Heart right ventricle (tissue), 16 donors: ENCODE measurements at places on chromosomes 1 and 21. TPM values are rescaled to one million over a fixed set of nuclear protein-coding genes. Genes with fewer than 3 reads are reported as not detected.
A peak's percentile ranks its signal among the peaks of the same experiment; 100 is the strongest.

- DNase-seq, result no peak
These were observed 32.4 kb upstream of the SCCPDH start for GRCh38 chr1:246691622-246692495.

Gene SKI
- 36.0 TPM for total RNA-seq

Gene SPRR2G
- not detected for total RNA-seq

Gene KRTAP10-10
- total RNA-seq, result not detected

DNA sequence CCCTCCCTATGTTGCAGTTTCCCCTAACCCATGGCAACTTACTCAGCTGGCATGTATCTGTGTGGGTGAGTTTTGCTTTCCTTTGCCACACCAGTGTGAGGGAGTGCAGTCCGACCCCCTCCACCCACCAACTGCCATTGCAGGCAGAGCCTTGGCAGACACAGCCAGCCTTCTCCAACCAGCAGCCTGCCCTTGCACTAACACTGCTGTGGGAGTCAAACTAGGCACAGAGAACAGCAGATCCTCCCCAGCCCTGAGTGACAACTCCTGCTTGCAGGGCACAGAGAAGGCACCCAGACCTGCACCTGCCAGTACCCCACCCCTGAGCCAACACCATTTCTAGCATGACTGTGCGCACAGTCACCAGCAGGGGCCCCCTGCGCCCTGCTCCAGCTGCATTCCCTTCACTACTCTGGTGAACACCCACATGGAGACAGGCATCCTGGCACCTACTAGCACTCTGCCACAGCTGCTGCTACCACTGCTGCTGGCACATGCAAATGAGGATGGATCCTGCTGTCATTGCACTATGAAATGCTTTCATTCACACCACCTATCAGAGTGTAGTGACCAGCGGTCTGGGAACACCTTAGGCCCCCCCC, 98.4 kb downstream of the MAGI3 start:
- DNase-seq, result no peak

GRCh38 chr1:232505884-232506283, 124.0 kb downstream of the SIPA1L2 start:
- no peak for DNase-seq

DNA sequence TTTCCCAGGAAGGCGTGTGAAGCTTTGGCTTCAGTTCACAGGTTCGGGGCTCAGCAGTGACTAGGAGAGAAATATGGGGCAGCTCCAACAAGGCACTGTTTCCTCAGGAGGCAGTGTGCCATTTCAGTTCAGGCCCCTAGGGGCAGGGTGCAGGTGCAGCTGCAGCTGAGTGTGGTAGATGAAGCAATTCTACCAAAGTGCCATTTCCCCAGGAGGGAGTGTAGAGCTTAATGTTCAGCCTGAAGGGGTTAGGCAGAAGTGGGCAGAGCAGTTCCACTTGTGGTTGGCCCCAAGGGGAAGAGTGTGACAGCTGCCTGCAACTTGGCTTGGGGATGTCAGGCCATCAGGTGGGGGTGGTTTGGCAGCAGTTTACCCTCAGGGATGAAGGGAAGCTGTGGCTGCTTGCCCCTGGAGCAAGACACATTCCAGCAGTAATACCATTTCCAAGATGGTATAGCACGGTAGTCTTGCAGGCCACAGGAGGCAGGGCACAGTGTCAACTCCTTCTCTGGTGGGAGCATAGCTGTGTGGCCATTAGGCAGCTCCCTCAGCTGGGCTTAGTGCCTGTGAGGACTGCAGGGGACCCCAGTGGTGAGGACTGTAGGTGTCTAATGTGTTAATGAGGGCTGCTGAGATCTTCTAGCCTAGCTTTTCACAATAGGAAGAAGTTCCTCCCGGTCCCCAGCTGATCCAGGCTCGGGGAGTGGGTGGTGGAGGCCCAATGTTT, 34.7 kb downstream of the RGSL1 start:
- DNase-seq, result no peak

Gene ST6GALNAC3
- 3.7 TPM for total RNA-seq

- DNase-seq, result no peak
These were observed 4.5 kb downstream of the LEFTY2 start for GRCh38 chr1:225936523-225936922.

Gene CD1B
- total RNA-seq, result not detected

DNA sequence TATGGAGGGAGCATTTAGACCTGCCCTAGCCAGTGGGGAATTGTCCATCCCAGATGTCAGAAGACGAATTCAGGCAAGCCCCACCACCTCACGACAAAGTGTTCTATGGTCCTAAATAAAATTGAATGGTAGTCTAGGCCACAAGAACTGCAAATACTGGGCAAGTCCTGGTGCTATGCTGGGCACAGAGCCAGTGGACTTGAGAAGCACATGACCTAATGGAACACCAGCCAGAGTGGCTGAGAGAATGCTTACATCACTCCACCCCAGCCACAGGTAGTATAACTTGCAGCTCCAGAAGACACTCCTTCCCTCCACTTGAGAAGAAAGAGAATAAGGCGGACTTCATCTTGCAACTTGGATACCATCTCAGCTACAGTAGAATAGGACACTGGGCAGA, 567.3 kb upstream of the CXADR start:
- no peak for DNase-seq

DNA sequence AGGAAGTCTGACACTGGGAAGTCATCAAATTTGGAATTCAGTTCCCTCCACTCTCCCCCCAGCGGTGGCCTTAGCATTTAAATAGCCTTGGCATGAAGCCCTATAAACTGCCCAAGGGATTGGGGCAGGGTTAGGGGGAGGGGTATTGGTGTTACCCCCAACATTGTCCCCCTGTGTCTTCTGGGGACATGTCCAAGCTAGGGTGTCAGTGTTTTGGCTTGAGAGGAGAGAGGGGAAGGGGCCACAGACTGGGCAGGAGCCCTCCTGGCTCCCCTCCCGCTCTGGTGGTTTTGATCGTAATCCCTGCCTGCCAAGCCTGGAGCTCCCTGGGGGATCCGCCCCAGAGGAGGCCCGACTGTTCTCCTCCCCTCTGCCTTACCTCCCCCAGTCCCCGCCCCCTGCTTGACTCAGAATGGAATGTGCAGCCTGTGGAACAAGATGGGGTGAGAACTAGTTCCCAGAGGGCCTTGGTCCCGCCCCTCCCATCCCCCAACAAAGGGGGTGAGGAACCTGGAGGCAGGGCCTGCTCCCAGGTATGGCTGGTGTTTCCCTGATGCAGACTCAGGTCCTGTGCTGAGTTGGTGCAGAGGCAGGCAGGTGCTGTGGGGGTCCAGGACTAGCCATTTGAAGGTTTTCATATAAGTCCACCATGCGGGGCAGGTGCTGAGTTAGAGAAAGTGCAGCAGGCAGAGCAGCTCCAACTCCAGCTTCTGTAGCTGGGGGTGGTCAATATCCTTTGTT, 7.4 kb downstream of the SOX13 start:
- DNase-seq, result peak; percentile 63

Gene CYP2J2
- 176 TPM for total RNA-seq

- DNase-seq, result no peak
These were observed 86.8 kb upstream of the BCAR3 start for GRCh38 chr1:93768380-93768863.

- peak; percentile 17 for DNase-seq
These were observed 26.1 kb downstream of the CACNA1S start for GRCh38 chr1:201085902-201086735.

Gene SPRR3
- total RNA-seq, result not detected

Gene AMY1A
- total RNA-seq, result not detected

Gene NR0B2
- total RNA-seq, result 11.0 TPM

DNA sequence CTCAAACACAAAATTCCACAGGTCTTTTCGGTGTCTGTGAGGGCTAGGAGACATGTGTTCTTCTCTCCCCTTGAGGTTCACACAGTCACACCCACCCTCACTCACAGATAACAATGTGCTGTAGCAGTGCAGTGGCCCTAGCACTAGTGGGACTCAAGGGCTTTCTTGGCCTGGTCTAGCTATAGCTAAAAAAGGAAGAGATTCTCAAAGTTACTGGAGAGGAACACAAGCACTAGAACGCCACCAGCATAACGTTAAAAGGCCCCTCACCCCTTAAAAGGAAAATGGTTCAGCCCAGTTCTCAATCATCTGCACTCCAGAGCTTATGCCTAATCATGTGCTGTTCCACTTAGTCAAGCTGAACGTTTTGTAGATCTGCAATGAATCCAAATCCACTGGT, 39.5 kb downstream of the RGS8 start:
- DNase-seq, result no peak

Gene C1orf185
- not detected for total RNA-seq

DNA sequence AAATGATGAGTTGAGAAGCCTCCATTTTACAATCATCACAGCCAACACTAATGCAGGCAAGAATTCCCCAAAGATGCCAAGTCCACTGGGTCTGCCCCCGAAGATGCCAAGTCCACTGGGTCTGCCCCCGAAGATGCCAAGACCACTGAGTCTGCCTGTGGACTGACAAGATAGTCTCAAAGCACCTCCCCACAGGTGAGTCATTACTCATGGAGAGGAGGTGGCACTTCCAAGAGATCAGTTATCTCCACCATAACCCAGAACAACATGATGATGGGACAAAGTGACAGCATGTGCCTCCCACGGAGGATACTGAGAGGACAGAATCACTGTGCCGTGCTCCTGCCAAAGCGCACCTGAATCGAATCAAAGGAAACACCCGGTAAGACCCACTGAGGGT, 4.8 kb downstream of the PTTG1IP start:
- peak; percentile 2 for DNase-seq

GRCh38 chr1:101121975-101122374, 96.4 kb upstream of the DPH5 start:
- no peak for DNase-seq

- no peak for DNase-seq
These were observed 87.7 kb upstream of the POU3F1 start for GRCh38 chr1:38134294-38134755.

DNA sequence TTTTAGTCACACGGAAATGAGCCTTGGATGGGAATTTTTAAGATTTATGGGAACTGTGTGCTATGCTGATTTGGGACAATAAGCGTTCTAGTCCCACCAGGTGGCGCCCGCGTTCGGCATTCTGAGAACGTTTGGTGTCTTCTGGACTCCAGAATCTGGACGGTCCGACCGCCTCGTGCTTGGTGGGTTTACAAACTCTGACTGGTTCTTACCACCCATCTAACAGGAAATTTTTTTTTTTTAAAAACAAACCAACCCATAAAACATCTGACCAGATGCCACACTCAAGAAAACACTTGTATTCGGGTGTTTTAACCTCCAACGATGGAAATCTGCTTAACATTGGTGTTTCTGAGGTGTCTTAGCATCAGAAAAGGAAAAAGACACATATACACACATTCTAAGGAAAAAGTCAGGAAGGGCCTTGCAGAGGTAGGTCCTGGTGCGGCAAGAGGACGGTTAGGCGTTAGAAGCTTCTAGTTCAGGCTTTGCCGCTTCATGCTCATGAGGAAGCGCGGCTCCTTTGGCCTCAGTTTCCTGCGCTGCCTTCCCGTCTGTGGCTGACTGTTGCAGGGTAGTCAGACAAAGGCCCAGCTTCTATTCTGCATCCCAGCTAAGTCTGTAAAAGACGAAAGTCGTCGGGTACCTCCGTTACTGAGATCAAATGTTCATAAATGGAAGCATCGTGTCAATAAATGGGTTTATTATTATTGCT, 814 bp upstream of the DYRK3 start:
- peak; percentile 95 for DNase-seq

Gene RERE
- 143 TPM for total RNA-seq

GRCh38 chr1:207239874-207240273, 81.6 kb upstream of the CD55 start:
- no peak for DNase-seq

GRCh38 chr1:10007169-10007568, 10.1 kb downstream of the RBP7 start:
- peak; percentile 28 for DNase-seq

- no peak for DNase-seq
These were observed 23.6 kb downstream of the KIAA0319L start for GRCh38 chr1:35533586-35533985.

DNA sequence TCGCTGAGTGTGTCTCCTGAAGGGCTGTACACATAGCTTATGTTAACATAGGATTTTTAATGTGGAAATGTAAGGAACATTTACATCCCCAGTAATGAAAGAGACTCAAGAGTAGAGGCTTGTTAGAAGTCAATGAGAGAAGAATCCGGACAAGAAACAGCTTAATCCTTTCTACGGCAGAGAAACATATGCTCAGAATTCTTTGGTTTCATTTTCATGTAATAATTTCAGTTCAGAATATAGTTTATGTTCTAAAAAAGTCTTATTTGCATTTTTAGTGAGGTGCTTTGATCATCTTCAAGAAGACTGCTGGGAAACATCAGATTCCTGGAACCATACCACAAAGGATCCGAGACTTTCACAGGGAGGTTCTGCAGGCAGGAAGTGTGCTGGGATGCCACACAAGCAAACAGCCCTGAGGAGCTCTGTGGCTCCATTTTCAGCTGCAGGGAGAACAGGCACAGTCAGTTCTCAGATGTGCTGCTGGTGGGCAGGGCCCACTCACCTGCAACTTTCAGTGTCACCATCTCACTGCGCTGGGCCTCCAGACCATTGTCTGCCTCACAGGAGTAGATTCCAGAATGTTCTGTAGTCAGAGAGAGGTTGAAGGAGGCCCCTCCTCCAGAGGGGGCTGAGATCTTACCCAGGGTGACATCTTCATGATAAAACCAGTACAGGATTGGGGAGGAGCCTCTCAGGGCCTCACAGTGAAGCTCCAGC, 28.4 kb downstream of the FCRL5 start:
- no peak for DNase-seq

- peak; percentile 70 for DNase-seq
These were observed 594 bp upstream of the PANK4 start for GRCh38 chr1:2526824-2527555.

GRCh38 chr1:109770331-109771095, 6.8 kb upstream of the EPS8L3 start:
- peak; percentile 51 for DNase-seq

Gene DMRTA2
- total RNA-seq, result not detected

DNA sequence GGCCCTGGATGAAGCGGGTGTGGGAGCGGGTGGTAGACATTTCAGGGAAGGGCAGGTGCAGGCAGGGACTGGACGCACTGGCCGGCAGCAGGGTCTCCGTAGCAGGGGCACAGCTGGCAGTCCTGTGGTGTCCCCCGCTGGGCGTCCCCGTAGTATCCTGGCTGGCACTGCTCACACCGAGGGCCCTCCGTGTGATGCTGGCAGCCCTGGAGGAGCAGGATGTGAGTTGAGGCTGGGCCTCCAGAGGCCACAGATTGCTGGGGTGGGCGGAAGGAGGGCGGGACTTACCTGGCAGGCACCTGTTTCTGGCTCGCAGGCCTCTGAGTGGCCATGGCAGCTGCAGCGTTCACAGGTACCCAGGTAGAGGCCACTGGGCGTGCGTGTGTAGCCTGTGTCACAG, 62.3 kb downstream of the LDLRAD2 start:
- no peak for DNase-seq

Gene RAB42
- total RNA-seq, result 3.4 TPM

- no peak for DNase-seq
These were observed 13.3 kb downstream of the PMF1 start for GRCh38 chr1:156226116-156226538.

DNA sequence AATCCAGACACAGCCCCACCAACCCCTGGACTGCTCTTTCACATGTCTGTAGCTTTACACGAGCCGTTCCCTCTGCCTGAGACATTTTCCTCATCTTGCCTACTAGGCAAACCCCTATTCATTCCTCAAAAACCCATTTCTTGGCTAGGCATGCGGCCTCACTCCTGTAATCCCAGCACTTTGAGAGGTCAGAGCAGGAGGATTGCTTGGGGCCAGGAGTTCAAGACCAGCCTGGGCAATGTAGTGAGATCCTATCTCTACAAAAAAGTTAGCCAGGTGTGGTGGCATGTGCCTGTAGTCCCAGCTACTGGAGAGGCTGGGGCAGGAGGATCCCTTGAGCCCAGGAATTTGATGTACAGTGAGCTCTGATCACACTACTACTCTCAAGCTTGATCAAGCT, 5.2 kb upstream of the AUNIP start:
- no peak for DNase-seq

Gene NPHS2
- not detected for total RNA-seq
